ENCODE measurements at places on chromosomes 3 and 15.

DNA sequence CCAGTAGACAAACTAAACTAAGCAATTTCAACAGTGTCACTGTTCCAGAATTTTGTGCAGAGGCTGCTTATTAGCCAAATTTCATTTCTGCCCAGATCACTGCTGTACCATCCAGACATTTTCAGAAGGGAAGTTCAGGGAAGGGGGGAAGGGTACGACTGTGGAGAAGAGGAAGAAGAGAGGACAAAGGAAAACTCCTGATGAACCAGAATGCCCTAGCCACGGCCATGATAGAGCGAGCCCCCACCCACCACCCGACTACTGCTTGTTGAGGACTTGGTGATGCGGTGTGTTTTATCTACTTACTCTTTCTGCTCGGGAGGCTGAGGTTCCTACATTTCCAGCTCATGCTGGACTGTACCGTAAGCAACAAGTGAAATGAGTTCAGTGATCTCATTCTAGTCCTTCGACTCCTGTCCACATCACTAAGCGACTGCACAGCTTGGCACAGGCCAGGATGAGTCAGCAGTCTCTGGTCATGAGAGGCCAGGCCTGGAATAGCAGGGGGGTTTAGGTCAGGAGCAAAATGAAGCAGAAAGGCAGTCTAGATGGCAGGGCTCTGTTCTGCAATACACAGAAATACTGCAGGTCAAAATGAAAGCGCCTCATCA, 330.8 kb downstream of the TIGIT start:
- no peaks in the 10 kb centered on the region for H3K27me3 ChIP-seq
- H3K36me3 ChIP-seq: no peaks in the 10 kb centered on the region
- peak overlapping the region; percentile 95 for H3K27ac ChIP-seq
- peak overlapping the region; percentile 68 for H3K4me3 ChIP-seq

DNA sequence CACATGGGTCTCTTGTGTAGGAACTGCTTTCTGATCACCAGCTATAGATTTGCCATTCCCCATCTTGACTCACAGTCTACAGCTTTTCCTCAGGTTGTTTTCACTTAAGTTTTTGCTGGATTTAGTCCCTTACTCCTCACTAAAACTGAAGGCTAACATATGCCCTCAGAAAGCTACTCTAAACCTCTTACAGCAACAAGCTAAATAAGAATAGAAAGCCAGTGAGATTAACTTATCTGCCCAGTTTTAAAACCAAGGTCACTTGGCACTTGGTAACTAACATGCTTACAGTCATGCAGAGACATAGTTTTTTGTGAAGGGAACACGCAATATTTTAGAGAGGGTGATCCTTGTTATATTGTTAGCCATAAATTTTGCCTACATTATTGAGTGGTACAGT, at the start of gene GUCA1C:
Gene GUCA1C (minus strand): TSS at position 180 of the 400 bp plus-strand sequence. CDS start 117 bp downstream, at position 63.
- no peak within 1 kb of the TSS for H3K27ac ChIP-seq
- H3K4me1 ChIP-seq: no peaks in the 10 kb centered on the region
- no peak for DNase-seq

DNA sequence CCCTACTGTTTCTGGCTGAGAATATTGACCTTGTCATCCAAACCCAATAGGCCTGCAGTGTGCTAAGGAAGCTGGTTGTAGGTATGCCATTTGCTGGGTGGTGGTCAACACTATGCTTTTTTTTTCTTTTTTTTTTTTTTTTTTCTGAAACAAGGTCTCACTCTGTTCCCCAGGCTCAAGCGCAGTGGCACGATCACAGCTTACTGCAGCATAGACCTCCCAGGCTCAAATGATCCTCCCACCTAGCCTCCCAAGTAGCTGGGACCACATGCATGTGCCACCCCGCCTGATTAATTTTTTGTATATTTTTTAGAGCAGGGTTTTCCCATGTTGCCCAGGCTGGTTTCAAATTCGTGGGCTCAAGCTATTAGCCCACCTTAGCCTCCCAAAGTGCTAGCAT, 35.7 kb upstream of the RHO start:
- no peak overlapping the region for H3K4me3 ChIP-seq
- DNase-seq: no peak
- no peaks in the 10 kb centered on the region for H3K27me3 ChIP-seq
- H3K4me1 ChIP-seq: peaks cover 52% of the 10 kb centered on the region

GRCh38 chr3:19559724-19560442, 374.1 kb downstream of the EFHB start:
- H3K27me3 ChIP-seq: no peaks in the 10 kb centered on the region
- H3K4me1 ChIP-seq: no peaks in the 10 kb centered on the region
- H3K4me3 ChIP-seq: no peak overlapping the region
- DNase-seq: no peak
- no peak overlapping the region for H3K27ac ChIP-seq

DNA sequence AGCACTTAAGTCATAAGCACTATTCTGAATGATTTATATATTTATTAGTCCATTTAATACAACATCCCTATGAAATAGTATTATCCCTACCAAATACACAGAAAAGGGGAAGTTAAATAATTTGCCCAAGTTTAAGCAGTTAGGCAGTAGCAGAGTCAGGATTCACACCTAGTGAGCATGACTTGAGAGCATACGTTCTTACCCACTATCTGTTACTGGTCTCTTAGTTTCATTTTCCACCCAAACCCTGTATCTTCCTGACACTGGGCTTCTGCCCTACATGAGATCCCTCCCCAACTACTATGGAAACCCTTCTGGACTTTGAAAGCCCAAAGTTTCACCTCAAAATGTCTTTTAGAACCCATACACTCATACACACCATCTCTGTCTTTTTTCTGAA, 4.4 kb upstream of the ATOSA start:
- no peak for DNase-seq
- no peak overlapping the region for H3K4me3 ChIP-seq
- H3K36me3 ChIP-seq: no peaks in the 10 kb centered on the region
- no peaks in the 10 kb centered on the region for H3K27me3 ChIP-seq

- no peaks in the 10 kb centered on the region for H3K36me3 ChIP-seq
- H3K4me3 ChIP-seq: no peak overlapping the region
- no peak for DNase-seq
- peak overlapping the region; percentile 69 for H3K27ac ChIP-seq
- H3K27me3 ChIP-seq: no peaks in the 10 kb centered on the region
These were observed 98.0 kb downstream of the DTWD1 start for GRCh38 chr15:49718846-49719245.

GRCh38 chr3:83567935-83568334, 1390.9 kb upstream of the CADM2 start:
- no peak for DNase-seq
- H3K4me3 ChIP-seq: no peak overlapping the region
- no peaks in the 10 kb centered on the region for H3K36me3 ChIP-seq
- no peak overlapping the region for H3K27ac ChIP-seq

DNA sequence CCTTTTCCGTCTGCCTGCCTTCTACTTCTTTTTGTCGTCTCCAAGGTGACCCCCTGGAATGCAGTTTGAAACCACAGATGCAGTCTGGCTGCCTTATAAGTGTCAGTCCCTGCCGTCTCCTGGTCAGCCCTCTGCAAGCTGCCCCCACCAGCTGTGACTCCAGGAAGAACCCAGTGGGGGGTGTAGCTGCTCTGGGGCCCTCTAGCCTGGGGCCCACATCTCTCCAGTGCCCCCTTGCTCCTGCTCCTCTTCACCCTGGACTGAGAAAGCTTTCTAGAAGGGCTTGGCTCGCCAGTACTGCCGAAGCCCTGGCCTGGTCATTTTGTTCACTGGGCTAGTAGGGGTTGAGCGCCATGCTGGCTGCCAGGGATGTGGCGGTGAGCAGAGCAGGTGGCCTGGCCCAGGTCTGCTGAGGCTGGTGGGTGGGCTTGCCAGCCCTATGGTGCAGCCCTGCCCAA, 21.3 kb downstream of the SYNM start:
- H3K4me3 ChIP-seq: no peak overlapping the region
- no peaks in the 10 kb centered on the region for H3K27me3 ChIP-seq
- no peak for DNase-seq
- H3K27ac ChIP-seq: peak overlapping the region; percentile 94

- H3K4me3 ChIP-seq: no peak overlapping the region
- H3K4me1 ChIP-seq: peaks cover 25% of the 10 kb centered on the region
- no peaks in the 10 kb centered on the region for H3K36me3 ChIP-seq
- no peak for DNase-seq
- H3K27me3 ChIP-seq: no peaks in the 10 kb centered on the region
These were observed 3.0 kb upstream of the TFDP2 start for GRCh38 chr3:142152384-142152783.

- H3K36me3 ChIP-seq: no peaks in the 10 kb centered on the region
- no peaks in the 10 kb centered on the region for H3K27me3 ChIP-seq
- H3K4me1 ChIP-seq: peaks cover 27% of the 10 kb centered on the region
- H3K27ac ChIP-seq: no peak overlapping the region
- no peak for DNase-seq
These were observed 23.2 kb downstream of the SFMBT1 start for GRCh38 chr3:53022647-53023046.

DNA sequence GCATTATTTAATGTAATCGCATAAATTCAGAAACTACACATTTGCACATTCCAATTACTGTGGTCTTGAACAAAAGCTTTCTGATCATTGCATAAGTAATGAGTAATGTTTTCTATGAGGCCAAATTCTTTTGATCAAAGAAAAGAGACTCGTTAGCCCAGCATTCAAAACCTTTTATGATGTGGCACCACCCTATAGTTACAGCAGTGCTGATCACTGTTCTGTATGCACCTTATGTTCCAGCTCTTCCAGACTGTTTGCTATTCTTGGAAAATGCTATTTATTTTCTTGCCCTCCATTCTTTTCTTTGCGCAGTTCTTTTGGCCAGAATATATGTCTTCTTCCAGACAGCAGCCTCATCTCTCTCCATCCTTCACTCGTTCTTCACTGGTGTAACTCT, 42.3 kb downstream of the MAP3K13 start:
- peaks cover 18% of the 10 kb centered on the region for H3K4me1 ChIP-seq
- no peaks in the 10 kb centered on the region for H3K36me3 ChIP-seq
- no peak overlapping the region for H3K4me3 ChIP-seq
- H3K27ac ChIP-seq: no peak overlapping the region

DNA sequence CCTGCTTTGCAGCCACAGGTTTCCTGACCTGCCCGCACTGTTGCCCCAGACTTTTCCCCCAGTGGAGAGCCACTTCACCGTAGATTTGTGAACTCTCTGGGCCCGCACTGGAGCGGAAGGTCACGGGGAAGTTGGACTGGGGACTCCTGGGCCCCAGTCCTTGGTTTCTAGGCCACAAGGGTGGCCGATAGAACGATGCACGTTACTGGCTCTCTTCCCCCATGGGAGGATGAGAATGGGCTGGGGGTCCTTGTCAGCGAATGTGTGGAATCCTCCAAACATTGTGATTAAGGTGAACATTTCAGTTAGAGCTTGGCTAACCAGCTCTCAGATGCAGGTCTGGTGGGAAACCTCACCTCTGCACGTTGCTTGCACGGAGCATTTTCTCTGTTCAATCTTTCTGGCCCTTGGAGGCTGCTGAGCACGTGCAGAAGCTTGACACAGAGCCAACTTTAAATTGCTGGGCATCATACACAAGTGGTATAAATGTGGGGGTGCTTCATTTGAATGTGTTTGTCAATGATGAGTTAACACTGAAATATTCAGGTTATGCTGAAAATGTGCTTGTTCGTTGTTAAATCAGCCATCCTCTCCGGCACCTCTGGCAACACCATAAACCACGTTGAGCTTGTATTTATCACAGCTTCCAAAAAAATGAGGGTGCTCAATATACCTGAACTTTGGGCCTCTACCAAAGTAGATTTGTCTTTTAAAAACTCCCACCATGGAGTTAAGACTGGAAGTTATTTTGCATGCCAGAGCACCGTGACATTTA, 976 bp downstream of the DIS3L start:
- no peaks in the 10 kb centered on the region for H3K27me3 ChIP-seq
- peak overlapping the region; percentile 85 for H3K4me3 ChIP-seq
- no peaks in the 10 kb centered on the region for H3K36me3 ChIP-seq
- H3K4me1 ChIP-seq: peaks cover 43% of the 10 kb centered on the region

DNA sequence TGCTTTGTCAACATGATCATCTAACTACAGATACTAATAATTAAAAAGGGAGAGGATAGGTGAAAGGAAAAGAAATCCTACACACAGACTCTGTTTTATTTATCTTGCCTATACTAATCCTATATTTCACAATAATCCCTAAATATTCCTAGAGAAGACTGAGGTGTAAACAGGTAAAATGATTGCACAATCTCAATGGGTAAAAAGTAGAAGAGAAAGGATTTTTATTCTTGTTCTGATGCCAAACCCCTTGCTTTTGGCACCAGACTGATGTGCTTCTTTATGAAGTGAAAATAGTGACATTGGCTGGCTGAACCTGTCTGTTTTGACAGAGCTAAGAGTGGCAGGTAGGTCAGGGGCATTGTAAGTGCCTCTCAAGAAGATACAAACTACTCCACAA, 101.9 kb upstream of the ZPLD1 start:
- H3K4me1 ChIP-seq: no peaks in the 10 kb centered on the region
- H3K27ac ChIP-seq: no peak overlapping the region

- no peaks in the 10 kb centered on the region for H3K4me1 ChIP-seq
- DNase-seq: no peak
- H3K4me3 ChIP-seq: no peak overlapping the region
- no peak overlapping the region for H3K27ac ChIP-seq
These were observed 460.5 kb downstream of the TUSC7 start for GRCh38 chr3:117170094-117170493.

GRCh38 chr3:192570821-192571791, 156.2 kb downstream of the FGF12 start:
- DNase-seq: peak; percentile 78
- peak overlapping the region; percentile 55 for H3K4me3 ChIP-seq
- no peaks in the 10 kb centered on the region for H3K27me3 ChIP-seq

- H3K36me3 ChIP-seq: no peaks in the 10 kb centered on the region
- DNase-seq: no peak
- no peaks in the 10 kb centered on the region for H3K4me1 ChIP-seq
These were observed 333.0 kb downstream of the SHQ1 start for GRCh38 chr3:72515281-72515680.

DNA sequence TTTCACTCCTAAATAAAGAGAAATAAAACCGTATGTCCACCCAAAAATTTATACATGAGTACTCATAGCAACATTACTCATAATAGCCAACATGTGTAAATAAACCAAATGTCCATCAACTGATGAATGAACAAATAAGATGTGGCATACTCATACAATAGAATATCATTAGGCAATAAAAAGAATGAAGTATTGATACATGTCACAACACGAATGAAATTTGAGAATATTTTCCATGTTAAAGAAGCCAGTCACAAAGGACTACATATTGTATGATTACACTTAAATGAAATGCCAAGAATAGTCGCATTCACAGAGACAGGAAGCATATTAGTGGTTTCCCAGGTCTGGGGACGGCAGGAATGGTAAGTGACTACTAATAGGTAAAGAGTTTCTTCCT, 869.2 kb downstream of the IGSF11 start:
- H3K4me3 ChIP-seq: no peak overlapping the region
- no peaks in the 10 kb centered on the region for H3K4me1 ChIP-seq
- no peak overlapping the region for H3K27ac ChIP-seq
- H3K27me3 ChIP-seq: no peaks in the 10 kb centered on the region
- no peaks in the 10 kb centered on the region for H3K36me3 ChIP-seq
- DNase-seq: no peak

GRCh38 chr3:101665851-101666250, 11.1 kb downstream of the ZBTB11 start:
- no peaks in the 10 kb centered on the region for H3K4me1 ChIP-seq
- peaks cover 94% of the 10 kb centered on the region for H3K36me3 ChIP-seq
- H3K27ac ChIP-seq: no peak overlapping the region
- H3K27me3 ChIP-seq: no peaks in the 10 kb centered on the region
- DNase-seq: no peak
- no peak overlapping the region for H3K4me3 ChIP-seq

GRCh38 chr15:69357773-69358771, 56.1 kb upstream of the KIF23 start:
- no peak for DNase-seq
- H3K4me3 ChIP-seq: no peak overlapping the region
- no peak overlapping the region for H3K27ac ChIP-seq
- H3K4me1 ChIP-seq: no peaks in the 10 kb centered on the region
- no peaks in the 10 kb centered on the region for H3K36me3 ChIP-seq
- H3K27me3 ChIP-seq: no peaks in the 10 kb centered on the region

GRCh38 chr15:81532001-81532400, 158.0 kb upstream of the TMC3 start:
- H3K27me3 ChIP-seq: no peaks in the 10 kb centered on the region
- H3K36me3 ChIP-seq: no peaks in the 10 kb centered on the region
- H3K4me1 ChIP-seq: peaks cover 21% of the 10 kb centered on the region
- DNase-seq: no peak

Data from left ventricle myocardium inferior (tissue), 1 donor.